CD4-positive, alpha-beta T cell treated with Interleukin-15 for 4 hours (primary cell): ENCODE measurements at places on chromosomes 4 and X.

DNA sequence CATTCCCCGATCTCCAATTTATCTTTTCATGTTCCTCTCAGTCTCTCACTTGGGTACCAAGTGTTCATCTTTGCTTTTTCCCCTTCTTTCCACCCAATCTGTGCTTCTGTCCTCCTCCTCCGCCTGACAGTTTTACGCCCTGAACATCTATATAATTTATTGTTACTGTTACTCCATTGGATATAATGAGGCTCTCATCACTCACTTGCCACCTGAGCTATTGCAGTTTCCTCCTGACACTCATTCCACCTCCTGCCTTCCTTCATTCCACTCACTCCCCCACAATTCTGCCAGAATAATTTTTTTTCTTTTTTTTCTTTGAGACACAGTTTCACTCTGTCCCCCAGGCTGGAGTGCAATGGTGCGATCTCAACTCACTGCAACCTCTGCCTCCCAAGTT lies 77.6 kb upstream of the SORBS2 start:
- DNase-seq, result no peak

DNA sequence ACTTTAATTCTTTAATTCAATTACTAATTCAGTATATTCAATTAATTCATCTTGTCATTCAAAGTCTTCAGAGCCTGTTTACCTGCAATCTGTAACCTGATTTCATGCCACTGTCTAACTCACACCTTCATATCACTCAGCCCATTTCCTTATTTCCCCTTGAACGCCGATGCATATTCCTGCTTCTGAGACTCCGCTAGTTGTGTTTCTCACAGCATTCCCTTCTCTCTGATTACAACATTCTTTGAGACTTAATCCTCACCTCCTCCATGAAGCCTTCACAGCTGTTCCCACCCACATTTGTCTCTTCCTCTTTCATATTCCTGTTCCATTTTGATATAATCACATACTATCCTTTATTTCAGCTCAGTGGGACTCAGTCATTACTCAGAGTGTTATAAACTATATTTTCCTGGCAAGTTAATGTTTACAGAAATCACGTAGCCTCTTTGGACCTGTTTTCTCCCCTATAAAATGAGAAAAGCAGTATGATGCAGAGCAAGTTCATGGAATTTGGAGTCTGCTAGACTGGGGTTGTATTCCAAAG lies 69.0 kb downstream of the MAP9 start:
- DNase-seq, result no peak

DNA sequence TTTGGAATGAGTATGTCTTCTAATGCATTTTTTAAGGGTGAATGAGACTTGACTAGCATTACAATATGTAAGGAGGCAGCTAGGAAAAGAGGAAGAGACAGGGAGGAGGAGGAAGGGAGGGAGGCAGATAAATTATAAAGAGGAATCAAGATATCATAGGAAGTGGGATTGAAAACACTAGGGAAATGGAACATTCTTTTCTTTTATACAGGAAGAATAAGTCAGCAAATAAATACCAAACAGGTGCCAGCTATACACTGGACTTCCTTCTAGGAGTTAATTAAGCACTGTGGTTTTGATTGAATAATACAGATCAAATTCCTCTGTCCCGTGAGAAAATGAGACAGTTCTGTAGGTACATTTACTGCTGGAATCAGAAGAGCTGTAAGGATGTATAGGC lies 78.6 kb downstream of the PACRGL start:
- DNase-seq, result no peak

DNA sequence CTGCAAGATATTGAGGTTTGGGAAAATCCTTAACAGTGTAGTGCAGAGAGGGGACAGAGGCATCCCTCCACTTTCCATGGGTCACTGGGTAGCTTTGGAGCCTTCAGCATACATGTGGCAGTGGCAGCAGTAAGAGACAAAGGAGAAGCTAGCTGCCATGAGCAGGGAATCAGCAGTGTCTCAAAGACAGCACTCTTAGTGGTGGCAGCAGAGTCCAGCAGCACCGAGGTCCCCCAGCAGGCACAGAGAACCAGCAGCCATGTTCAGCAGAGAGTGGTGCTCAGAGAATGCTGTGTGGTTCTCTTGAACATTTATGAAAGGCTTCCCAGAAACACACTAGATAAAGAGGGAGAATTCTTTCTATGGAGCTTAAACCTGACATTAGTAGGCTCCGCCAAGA lies 308.5 kb downstream of the CENPC start:
- no peak for DNase-seq

- DNase-seq, result peak; percentile 35
Observed at GRCh38 chr4:81052119-81053068, 21.9 kb downstream of the BMP3 start.

DNA sequence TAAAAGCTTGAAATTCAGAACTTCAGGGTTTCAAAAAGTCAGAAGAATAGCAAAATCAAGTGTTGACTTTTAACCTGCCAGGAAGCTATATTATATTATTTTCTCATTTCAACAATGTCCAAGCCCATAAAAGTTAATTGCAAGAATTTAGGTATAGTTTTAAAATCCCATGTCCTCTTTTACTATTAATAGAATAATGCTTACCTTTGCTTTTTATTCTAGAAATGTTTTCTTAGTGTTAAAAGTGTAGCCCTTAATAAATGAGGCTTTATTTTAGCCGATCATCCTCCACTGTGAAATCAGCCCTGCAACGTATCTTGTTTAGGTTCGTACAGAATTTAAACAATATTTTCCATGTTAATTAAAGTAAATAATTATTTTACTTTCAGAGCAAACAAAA lies 31.5 kb downstream of the TMA16 start:
- DNase-seq, result no peak

DNA sequence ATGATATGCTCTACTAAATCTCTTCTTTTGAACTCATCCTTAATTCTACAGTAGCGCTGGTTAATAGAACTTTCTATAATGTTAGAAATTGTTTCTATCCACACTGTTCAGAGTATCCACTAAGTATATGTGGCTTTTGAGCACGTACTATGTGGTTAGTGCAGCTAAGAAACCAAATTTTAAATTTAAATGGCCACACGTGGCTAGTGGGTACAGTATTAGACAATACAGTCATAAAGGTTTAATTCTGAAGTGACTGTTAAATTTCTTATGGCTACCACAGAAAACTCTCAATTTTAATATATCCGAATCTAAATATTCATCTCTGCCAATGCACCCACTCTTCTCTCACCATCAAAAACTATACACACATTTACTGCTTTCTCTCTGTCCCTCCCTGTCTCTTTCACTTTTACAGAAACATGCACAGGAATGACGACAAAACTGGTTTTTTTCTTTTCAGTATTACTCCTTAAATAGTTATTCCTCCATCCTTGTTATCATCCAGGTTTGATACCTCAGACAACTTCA lies 583.9 kb downstream of the KCTD8 start:
- DNase-seq, result no peak

- no peak for DNase-seq
Observed at GRCh38 chr4:81197864-81198524, 17.0 kb downstream of the PRKG2 start.

DNA sequence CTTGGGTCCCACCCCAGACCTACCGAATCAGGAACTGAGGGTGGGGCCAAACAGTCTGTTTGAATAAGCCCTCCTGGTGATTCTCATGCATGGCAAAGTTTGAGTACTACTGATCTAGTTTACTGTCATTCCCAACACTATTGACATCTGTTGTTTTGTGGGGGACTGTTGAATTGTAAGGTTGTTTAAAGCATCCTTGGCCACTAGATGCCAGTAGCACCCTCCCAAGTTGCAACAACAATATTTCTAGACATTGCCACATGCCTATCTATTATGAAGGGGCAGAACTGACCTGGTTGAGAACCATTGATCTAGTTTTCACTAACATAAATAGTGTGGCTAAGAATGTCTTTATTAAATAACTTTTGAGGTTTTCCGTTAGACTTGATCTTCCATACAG lies 15.1 kb downstream of the TAF9B start:
- no peak for DNase-seq
